ENCODE measurements at places on chromosomes 6 and 20. TPM values are rescaled to one million over a fixed set of nuclear protein-coding genes. Genes with fewer than 3 reads are reported as not detected.

DNA sequence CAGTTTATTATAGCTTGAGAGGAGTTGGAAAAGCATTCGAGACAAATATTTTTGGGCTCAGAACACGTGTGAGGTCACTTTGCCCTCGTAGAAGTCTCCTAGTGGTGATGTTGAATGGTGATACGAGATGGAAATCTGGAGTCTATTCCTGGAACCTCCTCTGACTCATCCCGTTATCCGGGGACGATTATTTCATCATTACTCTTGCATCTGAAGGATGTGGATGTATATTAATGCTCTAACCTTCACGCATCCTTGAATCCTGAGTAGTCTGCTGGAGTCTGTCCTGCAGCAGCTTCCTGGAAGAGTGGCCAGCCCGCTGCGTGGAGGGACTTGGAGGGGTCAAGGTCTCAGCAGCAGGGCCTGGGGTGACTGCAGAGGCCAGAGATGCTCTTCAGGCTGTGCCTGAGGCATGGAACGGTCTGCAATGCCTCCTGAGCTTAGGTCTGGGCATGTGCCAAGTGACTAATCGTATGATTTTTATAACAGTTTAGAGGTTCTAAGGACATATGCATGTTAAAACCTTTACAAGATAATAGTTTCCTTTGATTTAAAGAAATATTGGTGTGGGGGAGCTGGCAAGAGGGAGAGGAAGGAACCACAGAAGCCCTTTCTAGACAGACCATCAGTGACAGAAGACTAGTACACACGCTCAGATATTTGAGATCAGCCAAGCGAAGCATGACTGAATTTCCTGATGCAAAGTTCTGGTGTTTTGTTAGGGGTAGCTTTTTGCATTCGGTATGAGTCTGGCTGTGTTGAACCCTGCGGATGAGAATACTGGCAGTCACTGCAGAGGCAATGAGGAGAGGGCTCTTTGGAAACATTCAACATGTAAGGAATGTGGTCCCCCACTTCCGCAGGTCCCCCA is 400.2 kb downstream of the QKI start:
- DNase-seq, result no peak

- DNase-seq, result no peak
Observed at GRCh38 chr6:65569505-65569904, 137.5 kb downstream of the EYS start.

- DNase-seq, result no peak
Observed at GRCh38 chr20:61699495-61700374, 365.9 kb downstream of the TAF4 start.

DNA sequence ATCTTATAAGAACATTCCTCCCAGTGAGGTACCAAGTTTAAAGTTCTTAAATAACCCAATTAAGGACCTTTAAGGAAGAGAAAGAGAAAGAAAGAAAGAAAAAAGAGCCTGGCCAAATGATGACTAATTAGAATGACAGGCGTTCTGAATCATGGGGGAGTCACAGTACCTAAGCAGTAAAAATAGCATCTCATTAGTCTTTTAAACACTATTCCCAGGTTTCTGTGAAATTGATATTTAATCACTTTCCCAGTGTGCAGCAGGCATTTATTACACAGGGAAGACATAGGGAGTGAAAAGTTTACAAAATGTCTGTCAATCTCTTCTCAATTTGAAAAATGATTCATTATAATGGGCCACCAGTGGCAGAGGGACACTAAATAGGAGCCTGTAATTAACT is 251.4 kb upstream of the MANEA start:
- DNase-seq, result peak; percentile 70

- DNase-seq, result no peak
Observed at GRCh38 chr6:118350881-118351430, 197.1 kb upstream of the PLN start.

- no peak for DNase-seq
Observed at GRCh38 chr6:17740559-17741220, 34.0 kb upstream of the NUP153 start.

- peak; percentile 33 for DNase-seq
Observed at GRCh38 chr6:33123732-33124524, 48.1 kb downstream of the HLA-DPB1 start.

DNA sequence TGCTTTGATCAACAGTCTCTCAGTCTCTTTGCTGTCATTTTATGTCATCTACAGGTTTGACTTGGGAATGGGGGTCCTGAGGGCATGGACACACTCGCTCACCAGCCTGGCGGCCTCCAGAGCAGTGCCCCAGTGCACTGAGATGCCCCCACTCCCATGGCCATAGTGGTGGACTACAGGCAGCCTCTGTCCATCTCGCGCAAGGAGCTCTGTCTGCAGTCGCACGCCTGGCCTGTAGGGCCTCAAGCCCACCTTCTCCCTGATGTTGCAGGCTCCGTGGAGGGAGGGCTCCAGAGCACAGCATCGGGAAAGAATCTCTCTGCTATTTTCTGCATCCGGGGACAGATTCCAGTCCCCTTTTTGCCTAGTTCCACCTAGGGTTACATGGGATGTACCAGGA is 22.6 kb downstream of the DDO start:
- DNase-seq, result no peak

The LY6G5C gene
- not detected for total RNA-seq

GRCh38 chr6:53671111-53671510 is 5.6 kb upstream of the KLHL31 start:
- DNase-seq, result peak; percentile 28

DNA sequence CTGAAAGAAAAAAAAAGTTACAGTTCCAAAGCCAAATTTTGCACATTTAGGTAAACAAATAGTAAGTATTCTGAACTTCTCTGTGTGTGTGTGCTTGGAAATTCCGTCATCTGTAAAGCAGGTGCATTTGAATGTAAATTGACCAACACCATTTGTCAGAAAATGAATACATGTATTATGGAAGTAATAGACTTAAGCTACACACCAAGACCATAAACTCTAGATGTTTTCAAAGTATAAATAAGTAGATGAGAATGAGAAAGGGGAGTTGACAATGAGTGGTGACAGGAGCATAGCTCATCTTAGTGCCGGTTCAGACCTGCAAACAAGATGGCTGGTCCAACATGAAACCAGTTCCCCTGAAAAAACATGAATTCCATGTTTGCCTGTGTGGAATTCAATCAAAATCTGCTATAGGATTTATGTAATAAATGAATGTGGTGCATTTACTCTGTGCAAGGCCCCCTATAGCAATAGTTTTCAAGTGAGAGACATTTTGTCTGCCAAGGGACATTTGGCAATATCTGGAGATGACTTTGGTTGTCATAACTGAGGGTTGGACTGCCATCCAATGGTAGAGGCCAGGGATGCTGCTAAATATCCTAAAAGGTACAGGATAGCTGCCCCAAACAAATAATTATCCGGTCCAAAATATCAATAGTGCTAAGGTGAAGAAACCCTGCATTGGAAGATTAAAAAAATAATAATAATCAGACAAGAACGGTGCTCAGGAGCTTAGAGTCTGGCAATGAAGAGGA is 11.0 kb upstream of the FILIP1 start:
- no peak for DNase-seq

The PKIB gene
- total RNA-seq, result 2.8 TPM

DNA sequence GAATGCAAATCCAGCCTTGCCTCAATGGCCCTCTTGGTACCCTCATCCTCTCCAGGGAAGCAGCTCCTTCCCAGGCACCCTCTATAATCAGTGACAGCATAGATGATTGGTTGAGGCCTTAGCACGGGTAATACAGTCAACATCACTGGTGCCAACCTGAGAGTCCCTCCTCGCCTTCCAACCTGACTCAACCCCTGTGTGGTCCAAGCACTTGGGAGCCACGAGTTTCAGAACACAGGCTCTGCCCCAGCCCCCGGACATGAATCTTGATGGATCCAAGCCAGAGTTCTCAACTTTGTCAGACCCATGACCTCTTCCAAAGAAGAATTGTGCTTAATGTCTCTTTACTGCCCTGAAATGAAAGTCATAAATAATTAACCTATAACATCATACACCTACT is 213.9 kb downstream of the PREX1 start:
- DNase-seq, result no peak

Data from bronchial epithelial cell (primary cell).